ENCODE measurements at places on chromosomes 3 and 15.

DNA sequence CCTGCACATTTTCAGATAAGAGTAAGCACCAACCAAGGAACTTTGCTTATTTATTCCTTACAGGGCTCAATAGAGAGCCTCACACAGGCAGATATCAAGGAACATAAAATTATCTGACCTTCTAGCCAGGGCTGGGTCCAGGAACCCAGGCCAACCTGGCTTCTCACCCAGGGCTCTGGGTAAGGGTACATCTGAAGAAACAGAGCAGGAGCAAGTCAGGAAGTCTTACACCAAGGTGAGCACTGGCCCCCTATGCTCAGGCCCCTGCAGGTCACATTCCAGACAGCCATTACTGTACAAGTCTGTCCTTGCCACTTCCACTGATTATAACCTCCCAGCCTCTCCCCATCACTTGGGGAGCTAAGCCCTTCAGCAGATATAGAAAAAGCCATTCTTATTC is 19.1 kb downstream of the TF start:
- DNase-seq, result no peak

- no peak for DNase-seq
These were observed 742 bp downstream of the CAMKV start for GRCh38 chr3:49868862-49869466.

DNA sequence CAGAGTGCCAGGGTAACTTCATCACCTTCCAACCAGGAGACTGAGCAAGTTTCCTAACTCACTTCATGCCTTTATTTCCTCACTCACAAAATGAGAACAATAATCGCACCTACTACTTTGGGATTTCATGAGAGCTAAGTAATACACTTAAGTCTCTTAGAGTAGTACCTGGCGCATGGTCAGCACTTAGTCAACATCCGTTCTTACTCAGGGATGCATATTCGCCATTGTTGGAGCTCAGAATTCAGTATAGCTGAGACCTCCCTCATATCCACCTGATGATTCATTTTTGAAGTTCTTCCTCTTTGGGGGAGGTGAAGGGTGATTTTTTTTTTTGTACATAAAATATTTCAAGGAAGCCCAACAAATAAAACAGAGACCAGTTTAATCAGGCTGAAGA is 188.2 kb downstream of the AGBL1 start:
- no peak for DNase-seq

- no peak for DNase-seq
These were observed 313.4 kb upstream of the CHRM5 start for GRCh38 chr15:33654860-33655259.

DNA sequence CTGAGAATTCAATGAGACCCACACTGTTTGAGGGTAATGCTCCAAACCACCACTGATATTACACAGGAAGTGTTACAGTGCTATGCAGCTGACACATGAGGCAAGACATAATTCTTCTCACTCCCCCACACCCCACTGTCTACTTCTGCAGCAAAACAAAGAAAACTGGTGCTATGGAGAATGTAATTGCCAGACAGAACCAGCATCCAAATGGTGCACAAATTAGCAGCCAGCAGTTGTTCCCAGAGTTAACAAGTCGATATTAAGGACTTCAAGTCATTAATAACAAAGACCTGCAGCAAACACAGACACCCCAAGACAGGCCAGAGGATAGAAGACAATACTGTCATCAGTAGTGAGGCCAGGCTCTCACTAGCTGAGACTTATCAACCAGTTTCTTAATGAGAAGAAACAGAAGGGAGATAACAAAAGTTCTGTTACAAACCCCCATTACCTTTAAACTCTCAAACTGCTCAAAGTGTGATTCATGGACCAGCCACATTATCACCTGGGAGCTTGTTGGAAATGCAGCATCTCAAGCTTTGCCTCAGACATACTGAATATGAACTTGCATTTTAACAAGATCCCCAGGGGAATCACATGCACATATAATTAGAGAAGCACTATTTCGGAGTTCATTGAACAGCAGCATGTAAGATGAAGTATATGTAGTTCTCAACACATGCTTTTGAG is 58.7 kb upstream of the FNDC3B start:
- DNase-seq, result no peak

DNA sequence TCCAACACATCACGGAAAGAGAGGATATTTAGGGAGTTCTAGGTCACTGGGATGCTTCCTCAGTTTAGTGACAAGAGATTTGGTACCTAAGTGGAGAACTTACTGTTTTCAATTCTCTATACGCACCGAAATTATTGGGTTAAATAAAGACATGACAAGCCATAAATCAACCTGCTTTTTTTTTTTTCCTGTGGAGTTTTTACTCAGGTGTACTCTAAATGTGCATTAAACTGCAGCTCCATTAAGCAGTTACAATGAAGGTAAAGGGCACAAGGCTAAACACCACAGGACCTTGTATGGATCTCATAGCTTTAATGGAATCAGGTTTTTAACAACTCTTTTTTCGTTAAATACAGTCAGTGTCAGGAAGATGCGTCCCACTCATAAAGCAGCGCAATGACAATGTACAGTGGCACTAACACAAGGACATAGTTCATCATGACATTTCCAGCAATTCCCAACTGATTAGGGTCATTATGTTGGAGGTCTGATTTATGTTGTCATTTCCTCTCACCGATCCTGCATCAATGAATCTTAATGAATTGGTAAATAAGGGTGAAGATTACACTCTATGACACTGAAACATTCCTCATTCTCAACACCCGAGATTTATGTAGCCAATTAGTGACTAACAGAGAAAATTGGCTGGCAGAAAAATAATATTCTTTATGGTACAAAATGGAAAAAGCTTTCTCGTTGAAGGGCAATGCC is 355.2 kb downstream of the FOXP1 start:
- DNase-seq, result no peak

GRCh38 chr3:42106646-42107045 is 15.5 kb downstream of the TRAK1 start:
- DNase-seq, result no peak

All from stimulated activated CD4-positive, alpha-beta T cell treated with anti-CD3 and anti-CD28 coated beads, TNF-alpha, amount 100 ng/mL, for 24 hours (primary cell).